Stimulated activated CD8-positive, alpha-beta memory T cell treated with anti-CD3 and anti-CD28 coated beads, Interleukin-15, amount 100 ng/mL, for 24 hours (primary cell): ENCODE measurements at places on chromosomes 7 and 10.

- no peak for DNase-seq
Observed at GRCh38 chr7:131170440-131171271, 157.0 kb upstream of the MKLN1 start.

GRCh38 chr7:71408271-71408670 is 276.3 kb downstream of the GALNT17 start:
- DNase-seq: no peak

DNA sequence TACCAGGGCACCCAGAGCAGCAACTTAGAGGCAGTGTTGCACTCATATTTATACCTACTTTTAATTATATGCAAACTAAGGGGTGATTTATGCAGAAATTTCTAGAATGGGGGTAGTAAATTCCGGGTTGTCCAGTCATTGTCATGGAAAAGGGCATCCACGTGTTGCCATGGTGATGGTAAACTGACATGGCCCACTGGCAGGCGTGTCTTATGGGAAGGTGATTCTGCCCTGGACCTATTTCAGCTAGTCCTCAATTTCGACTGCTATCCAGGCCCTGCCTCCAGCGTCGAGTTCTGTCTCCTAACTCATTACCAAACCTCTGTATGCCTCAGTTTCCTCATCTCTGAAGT is 12.8 kb downstream of the SNX8 start:
- no peak for DNase-seq

- no peak for DNase-seq
Observed at GRCh38 chr10:102413806-102414561, 4.6 kb downstream of the PSD start.

DNA sequence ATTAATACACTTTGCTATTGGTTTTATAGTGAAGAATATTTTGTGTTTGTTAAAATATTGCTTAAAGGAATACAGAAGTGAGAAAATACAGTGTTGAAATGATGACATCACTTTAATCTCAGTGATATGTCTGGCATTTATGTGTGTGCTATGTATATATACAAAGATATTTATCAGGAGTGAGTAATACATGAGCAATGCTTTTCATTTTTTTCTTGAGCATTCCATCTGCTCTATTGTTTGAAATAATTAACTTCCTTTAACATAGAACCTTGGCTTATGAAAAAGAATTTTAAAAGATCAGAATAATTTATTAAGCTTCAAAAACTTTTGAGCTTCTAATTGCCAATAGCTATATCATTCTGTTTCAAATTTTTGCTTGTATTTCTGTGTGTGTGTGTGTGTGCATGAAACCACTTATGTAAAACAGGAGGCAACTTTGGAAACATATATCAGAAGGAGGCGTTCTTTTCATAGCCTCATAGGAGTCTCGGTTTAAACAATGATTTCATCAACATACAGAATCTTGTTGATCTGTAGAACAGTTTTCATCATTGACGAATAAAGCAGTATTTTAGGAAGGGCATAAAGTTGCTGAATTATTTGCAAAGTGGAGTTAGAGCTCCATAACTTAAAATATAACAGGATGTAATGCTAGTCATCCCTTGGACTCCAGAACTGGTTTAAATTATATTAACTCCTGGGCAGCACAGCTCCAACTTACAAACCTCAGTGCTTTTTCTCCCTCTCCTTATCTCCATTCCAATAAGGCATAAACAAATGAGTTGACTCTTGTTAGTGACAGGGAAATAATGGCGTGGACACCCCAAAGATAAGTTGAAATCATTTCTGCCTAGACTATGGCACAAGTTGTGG is 228.4 kb upstream of the DGKB start:
- no peak for DNase-seq

DNA sequence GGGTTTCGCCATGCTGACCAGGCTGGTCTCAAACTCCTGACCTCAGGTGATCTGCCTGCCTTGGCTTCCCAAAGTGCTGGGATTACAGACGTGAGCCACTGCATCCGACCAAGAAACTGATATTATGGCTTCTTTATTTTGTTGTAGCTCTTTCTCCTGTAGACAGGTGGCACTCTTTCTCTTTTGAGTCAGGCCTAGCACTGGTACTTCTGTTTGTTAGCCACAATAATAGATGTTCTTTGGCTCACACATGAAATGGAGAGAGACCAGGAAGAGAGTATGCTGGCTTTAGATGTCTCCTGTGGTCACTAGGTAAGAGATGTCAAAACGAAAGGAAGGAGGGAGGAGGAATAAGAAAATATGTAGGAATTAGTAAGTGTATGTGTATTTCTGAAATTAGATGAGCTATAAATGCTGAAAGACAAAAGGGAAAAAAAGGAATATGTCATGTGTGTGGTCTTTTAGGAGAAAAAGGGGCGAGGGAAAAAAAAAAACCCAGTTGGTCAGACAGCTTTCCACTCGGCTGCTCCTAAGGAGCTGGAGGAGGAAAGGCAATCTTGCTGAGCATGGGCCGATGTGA is 78.7 kb downstream of the CLEC2L start:
- DNase-seq: no peak

GRCh38 chr10:1684991-1685390 is 52.3 kb downstream of the ADARB2 start:
- no peak for DNase-seq

DNA sequence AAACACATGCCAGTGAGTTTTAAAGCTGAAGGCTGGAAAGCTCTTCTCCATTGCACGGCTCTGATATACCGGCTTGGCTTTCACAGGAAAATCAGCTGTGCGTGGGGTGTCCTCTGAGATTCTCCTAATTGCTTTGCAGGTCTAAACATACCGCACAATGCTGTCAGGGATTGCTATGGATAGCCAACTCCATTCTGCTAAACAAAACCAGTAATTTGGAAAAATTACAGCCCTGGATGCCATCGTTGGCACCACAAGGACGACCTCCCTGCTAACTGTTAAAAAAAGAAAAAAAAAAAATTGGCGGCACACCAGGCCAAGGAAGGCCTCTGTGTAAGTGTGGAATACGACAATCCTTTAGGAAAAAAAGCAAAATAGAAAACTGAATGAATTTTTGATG is 118.6 kb upstream of the ADARB2 start:
- DNase-seq: no peak

DNA sequence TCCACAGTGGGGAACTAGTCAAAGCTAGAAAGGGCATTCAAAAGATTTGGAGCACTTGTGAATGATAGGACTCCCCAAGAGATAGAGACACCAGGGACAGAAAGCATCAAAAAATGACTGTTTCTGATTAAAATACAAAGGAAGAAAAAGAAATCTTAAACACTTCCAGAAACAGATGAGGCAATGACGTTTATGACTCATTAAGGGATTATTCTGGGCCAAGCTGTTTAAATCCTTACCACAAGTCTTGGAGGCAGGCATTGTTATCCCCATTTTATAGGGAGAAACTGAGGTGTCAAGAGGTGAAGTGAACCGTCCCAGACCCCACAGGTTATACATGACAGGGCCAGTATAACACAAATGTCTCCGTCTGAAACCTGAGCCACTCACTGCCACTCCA is 68.3 kb upstream of the AMPH start:
- no peak for DNase-seq

DNA sequence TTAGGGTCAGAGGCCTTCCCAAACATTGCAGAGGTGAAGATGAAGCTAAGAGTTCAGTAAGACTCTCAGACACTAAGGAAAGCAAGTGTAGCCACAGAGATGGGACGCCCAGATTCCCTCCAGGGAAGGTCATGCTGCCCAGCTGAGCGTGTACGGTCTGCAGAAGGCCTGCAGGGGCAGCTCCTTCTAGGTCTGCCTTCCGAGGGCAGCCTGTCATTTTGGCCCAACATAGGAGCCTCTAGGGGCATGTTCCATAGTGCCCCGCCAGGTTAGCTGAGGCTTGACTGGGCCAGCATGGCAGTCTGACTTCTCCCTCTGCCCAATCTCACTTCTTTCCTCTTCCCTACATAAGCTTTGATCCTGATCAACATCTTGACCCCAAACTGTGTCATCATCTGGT is 130.7 kb downstream of the PIP4K2A start:
- no peak for DNase-seq

GRCh38 chr7:79822620-79823240 is 311.9 kb upstream of the GNAI1 start:
- no peak for DNase-seq

- no peak for DNase-seq
Observed at GRCh38 chr7:2566348-2566889, 7.6 kb downstream of the IQCE start.

DNA sequence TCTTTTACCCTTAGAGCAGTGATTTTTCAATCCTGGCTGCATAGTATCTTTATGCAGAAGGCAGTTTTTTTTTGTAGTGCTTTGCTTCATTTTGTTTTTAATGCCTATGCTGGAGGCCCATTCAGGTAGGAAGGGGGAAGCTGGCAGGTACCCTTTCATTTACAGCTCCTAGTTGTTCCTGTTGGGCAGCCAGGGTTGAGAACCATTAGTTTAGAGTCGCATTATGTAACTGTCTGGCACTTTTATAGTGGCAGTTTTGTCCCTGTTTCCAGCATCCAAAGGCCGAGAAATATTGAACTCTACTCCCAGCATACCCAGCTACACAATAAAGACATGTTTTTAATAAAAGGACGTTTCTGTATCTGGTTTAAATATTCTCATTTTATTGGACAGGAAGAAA is 110.6 kb downstream of the CCDC3 start:
- DNase-seq: no peak

GRCh38 chr7:150404172-150404804 is 25.2 kb downstream of the ZNF775 start:
- DNase-seq: no peak

DNA sequence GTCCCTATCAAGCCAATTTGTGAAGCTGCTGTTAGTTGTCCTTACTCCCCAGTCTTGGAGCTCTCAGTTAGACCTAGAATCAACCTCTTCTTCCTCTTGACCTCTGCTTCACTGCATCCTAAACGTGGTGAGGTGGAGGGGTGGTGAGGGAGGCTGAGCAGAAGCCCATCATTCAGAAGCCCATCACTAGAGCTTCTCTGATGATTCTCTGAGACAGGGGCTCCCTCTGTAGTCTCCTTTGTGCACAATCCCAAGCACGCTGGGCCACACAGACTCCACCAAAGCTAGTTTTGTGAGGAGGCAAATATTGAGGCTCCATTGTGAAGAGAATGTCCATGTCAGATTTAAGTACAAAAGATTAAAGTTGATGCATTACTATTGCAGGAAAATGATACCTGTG is 163.8 kb upstream of the PRSS1 start:
- DNase-seq: no peak

GRCh38 chr7:128837521-128837921 is 7.3 kb downstream of the FLNC start:
- DNase-seq: no peak

DNA sequence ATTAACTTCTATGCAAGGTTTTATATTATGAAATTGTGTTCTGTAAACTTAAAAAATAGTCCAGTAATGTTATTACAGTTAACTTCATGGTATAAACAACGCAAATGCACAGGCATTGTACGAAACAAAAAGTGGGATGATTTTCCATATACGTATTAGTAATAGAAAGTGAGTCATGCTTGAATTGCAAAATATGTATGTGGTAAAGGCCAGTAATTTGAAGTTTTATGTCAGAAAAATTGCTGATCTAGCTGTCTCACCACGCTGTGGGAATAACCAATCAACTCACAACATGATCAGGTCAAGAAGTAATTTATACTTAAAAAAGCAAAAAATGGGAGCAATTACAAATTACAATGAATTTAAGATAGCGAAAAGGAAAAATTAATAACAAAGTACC is 37.0 kb upstream of the GLI3 start:
- no peak for DNase-seq

GRCh38 chr7:71327946-71328345 is 196.0 kb downstream of the GALNT17 start:
- DNase-seq: no peak

- DNase-seq: no peak
Observed at GRCh38 chr10:80529604-80530003, 8.1 kb upstream of the SH2D4B start.

- DNase-seq: no peak
Observed at GRCh38 chr7:17441557-17441956, 143.1 kb downstream of the AHR start.

- no peak for DNase-seq
Observed at GRCh38 chr10:124342136-124342820, 76.4 kb downstream of the OAT start.

GRCh38 chr10:52210161-52210560 is 103.9 kb upstream of the DKK1 start:
- DNase-seq: no peak

DNA sequence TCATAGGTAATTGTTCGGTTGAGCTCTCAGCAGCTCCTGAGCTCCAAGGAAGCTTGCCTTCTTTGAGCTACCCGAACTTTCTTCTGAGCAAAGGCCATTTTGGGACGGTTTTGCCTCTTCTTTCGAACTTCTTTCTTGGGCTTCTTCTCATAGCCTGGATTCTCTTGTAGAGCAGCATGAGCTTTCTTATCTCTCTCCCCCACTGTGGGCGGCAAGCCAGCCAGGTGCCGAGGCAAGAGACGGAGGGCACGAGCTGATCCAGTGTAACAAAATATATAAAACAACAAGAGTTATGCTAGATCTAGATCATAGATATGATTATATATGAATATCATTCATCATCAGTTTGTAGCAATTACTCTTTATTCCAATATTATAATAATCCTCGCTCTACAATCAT is 16.5 kb upstream of the KNDC1 start:
- DNase-seq: no peak

GRCh38 chr10:48976196-48976595 is 36.6 kb upstream of the LRRC18 start:
- no peak for DNase-seq

DNA sequence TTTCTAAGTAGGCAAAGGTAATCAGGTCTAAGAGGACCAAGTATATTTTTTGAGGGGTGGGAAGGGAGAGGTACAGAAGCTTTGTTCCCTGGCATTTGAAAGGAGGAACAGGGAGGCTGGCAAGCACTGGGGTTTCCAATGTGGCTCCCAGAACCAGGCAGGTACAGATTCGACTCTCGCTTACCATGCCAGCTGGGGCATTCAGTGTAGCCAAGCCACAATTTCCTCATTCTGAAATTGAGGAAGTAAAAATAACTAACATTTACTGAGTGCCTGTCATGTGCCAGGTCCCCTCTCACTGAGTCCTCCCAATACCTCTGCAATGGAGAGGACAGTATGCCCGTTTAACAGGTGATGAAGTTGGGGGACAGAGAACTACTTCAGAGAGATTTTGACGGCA is 45.9 kb upstream of the BET1 start:
- no peak for DNase-seq

DNA sequence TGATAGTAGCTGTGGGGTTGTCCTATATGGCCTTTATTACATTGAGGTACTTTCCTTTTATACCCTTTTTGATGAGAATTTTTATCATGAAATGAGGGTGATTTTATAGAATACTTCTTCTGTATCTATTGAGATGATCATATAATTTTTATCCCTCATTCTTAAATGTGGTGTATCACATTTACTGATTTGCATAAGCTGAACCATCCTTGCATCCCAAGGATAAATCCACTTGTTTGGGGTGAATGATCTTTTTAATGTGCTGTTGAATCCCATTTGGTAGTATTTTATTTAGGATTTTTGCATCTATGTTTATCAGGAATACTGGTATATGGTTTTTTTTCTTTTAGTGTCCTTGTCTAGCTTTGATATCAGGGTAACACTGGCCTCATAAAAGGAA is 84.5 kb upstream of the IL6 start:
- no peak for DNase-seq
